SK-N-MC (cell line): ENCODE measurements at places on chromosomes 1 and 21.

DNA sequence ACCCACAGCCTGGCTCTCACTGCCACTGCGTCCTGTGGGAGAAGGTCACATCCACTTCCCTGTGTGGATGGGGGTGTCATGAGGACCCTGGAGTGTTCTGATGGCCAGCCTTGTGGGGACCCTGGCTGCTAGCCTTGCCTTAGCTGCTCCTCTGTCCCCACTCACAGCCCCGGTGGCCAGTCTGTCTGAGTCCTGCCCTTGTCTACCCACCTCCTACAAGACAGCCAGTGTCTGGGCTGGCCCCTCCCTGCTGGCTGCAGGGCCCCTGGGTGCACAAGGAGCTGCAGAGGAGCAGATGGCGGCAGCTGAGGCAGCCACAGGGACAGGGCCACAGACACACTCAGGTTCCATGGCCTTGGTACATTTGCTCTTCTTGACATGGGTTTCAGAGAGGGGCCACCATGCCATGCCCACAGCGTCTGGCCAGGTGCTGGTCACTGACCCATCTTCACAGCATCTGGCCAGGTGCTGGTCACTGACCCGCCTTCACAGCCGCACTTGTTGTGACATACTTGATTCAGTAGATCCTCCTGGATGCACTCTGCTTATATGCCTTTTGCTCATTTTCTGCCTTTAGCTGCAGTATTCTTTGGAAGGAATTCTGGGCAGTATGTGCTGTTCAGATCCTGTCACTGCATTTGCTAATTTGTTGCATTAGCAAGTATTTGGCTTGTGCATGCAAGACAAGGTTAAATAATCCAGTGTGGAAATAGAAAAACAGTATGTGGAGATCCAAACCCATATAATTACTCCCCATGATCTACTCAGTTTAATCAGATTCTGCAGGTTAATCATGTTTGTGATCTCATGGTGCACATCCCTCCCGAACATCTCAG, 157.8 kb downstream of the PCBP3 start:
- no peak for DNase-seq

DNA sequence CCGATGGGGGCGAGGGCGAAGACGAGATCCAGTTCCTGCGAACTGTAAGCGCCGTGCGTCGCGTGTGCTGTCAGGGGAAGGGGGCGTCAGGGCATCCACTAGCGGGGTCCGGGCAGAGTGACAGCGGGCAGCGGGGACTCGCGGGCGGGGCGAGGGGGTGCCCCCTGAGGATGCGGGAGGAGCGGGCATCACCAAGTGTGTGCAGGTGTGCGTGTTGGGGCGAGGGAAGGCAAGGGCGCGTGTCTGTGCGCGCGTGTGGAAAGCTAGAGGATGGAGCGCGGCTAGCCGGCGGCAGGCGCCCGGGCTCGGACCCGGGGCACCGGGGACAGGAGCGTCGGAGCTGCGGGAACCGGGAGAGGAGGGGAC, 525 bp downstream of the RYR2 start:
- DNase-seq, result no peak

GRCh38 chr1:185042737-185043136, 2.6 kb upstream of the RNF2 start:
- DNase-seq, result no peak

GRCh38 chr1:7376676-7377075, 394.4 kb upstream of the VAMP3 start:
- no peak for DNase-seq

- no peak for DNase-seq
Observed at GRCh38 chr1:183880531-183881243, 75.8 kb downstream of the RGL1 start.

DNA sequence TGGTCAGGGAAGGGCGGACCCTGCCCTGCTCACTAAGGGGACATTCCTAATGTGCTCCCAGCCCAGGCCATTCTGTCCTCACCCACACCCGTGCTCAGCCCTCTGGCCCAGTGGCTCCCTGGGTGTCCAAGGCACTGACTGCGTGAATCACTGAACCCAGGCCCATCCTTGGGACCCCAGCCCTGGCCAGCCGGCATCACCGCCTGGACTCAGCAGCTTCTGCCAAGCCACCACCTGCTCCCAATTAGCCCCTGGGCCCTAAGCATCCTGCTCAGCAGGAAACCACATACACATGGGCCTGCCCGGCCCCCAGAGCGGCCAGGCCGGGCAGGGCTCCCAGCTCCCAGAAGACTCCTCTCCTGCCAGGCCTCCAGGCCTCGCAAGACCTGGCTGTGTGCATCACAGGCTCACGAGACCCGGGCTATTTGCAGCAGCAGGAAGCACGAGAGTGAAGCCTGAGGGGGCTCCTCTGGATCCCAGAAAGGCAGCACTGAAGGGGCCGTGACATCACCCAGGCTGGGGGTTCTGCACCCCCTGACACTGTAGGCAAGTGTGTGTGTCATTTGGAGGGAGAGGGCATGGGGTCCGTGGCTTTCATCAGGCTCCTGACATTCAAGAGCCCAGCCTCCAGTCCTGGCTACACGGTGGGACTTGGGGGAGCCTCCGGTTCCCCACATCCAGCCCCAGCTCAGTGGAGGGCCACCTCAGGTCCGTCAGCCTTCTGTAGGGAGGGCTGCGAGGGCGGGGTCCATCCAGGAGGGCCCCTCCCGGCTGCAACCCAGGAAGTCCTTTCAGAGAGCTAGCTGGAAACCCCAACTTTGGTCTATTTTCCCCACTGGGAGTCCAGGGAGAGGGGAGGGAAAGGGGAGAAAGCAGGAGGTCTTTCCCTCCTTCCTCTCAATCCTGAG, 1.6 kb downstream of the MFAP2 start:
- no peak for DNase-seq

GRCh38 chr1:235910357-235911299, 43.9 kb upstream of the LYST start:
- no peak for DNase-seq

GRCh38 chr1:246569248-246570238, 3.3 kb downstream of the CNST start:
- no peak for DNase-seq

GRCh38 chr1:232355162-232356006, 274.5 kb downstream of the SIPA1L2 start:
- DNase-seq, result no peak
